ENCODE measurements at places on chromosomes 5 and 9. TPM values are rescaled to one million over a fixed set of nuclear protein-coding genes. Genes with fewer than 3 reads are reported as not detected.

CDX1 gene
- 0.20 TPM for polyA plus RNA-seq

ARL14EPL gene
- 0.08 TPM for polyA plus RNA-seq

RECK gene
- polyA plus RNA-seq = 25.1 TPM

PCDHA1 gene
- not detected for polyA plus RNA-seq

CMYA5 gene
- polyA plus RNA-seq = 304 TPM

LECT2 gene
- not detected for polyA plus RNA-seq

LRRC19 gene
- polyA plus RNA-seq = 0.15 TPM

NDST1 gene
- polyA plus RNA-seq = 46.8 TPM

BAAT gene
- not detected for polyA plus RNA-seq

DOCK2 gene
- 5.2 TPM for polyA plus RNA-seq

CAVIN4 gene
- polyA plus RNA-seq = 253 TPM

Measured in muscle of arm (tissue), 14 donors.